Nucleus accumbens (tissue), 56 donors: ENCODE measurements at places on chromosomes 7 and 10.

GRCh38 chr10:105757302-105757701 is 1116.2 kb downstream of the SORCS3 start:
- no peak for DNase-seq

GRCh38 chr7:37205451-37205850 is 243.2 kb downstream of the ELMO1 start:
- DNase-seq, result no peak

- DNase-seq, result no peak
These were observed 326.3 kb downstream of the CCSER2 start for GRCh38 chr10:84654671-84655070.

DNA sequence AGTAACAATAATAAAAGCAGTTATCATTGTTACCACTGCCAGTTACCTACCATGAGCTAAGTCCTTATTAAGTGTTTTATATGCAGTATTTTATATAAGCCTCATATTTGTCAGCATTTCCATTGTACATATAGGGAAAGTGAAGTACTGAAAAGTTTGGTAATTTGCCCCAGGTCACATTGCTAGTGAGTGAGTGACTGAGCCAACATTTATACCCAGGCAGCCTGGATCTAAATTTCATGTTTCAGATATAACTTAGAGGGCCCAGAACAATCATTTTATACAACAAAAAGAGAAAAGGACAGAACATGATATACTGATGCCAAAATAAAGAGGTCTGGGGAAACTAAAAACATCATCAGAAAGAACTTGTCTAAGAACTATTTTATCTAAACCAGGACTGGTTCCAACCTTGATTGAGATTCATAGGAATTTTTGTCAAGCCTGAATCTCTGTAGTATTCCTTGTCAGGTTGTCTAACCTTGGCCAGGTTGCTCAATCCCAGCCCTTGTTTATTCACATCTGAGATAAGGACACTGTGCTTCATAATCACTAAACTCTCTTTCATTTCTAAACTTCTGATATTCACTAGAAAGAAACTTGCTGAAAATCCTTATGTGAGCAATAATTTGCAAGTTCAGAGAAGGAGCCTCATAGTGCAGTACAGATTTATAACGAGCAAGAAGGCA is 308.2 kb downstream of the IPMK start:
- DNase-seq, result no peak

DNA sequence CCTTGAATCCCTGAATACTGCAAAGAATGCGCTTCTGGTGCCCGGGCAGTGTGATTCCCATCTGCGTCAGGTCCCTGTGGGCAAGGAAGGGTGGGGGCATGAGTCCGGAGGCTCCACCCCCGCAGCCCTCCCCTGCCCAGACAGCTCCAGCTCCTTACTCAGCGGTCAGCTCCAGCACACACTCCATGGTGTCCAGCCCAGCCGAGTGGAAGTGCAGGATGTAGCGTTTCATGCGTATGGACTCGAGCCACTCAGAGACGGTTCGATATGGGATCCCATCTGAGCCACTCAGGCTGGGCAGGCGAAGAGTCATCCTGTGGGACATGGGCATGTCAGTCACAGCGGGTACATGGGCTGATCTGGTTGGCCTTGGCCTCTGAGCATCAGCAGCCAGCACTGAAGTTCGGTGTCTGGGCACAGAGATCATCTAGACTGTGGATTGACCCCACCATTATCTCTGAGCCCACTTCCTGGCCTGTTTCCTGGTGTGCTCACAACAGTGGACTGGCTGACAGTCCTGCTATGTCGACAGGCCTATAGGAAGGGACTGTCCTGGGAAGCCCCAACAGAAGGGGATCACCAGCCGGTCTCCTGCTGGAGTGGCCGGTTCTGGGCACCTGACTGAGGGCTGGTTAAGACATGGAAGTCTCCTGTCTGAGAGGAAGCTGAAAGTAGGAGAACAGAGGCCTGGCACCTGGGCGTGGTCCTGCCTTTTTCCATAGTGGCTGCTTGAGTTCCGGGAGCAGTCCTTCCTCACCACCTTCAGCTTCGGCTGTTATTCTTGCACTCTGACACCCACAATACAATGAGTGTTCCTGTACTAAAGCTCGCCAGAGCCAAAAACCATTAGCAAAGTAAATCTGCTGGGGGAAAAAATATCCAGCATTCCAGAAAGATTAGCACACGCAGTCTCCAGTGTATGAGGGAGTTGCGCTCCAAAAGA is 10.6 kb downstream of the ZYX start:
- DNase-seq, result no peak

GRCh38 chr7:6706666-6707407 is at the start of gene ZNF12:
Gene ZNF12, minus strand, starts transcription at chr7:6706947. Its CDS starts 1,774 bp downstream, at chr7:6705173.
- peak; percentile 92 for DNase-seq

DNA sequence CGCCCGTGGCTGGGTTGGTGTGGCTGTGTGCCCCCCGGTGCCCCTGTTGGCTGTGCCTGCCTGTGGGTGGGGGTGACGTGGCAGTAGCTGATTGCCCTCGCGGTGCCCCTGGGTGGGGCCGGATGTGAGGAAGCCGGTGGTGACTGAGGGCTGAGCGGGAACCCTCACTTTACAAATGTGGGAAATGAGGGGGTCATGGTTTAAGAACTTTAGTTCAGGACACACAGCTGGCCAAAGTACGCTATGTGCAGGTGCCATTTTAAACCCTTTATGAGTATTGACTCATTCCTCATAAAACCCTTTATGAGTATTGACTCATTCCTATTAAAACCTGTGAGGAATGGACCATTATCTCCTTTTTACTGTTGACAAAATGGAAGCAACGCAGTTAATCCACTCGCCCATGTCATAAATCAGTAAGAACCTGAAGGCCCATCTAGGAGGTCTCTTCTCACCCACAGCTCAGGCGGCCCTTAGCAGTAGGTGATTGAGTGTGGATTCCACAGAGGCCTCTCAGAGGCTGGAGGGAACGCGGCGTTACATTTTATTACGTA is 290.1 kb upstream of the COBL start:
- no peak for DNase-seq

DNA sequence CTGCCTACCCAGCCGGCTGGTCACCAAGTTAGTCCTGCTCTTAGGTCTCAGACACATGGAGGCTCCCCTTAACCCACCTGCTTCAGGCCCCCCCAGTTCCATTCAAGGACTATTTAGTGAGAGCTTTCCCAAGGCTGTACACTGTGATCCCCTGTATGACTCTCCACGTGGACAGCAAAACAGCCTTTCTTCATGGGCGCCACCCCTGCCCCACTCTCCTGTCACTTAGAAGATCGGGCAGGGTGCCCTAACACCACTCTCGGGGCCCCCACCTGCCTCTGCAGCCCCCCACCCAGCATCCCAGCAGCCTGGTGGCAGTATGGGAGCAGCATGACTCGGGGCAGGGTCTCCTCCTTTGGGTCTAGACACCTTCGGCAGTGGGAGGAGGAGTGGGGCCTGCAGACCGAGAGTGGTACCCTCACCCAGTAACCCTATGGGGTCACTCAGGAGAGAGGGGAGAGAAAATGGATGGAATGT is 116.6 kb downstream of the PTPN20 start:
- no peak for DNase-seq

GRCh38 chr7:21412410-21412851 is 15.5 kb upstream of the SP4 start:
- no peak for DNase-seq

GRCh38 chr7:29332042-29332811 is 137.7 kb downstream of the CHN2 start:
- no peak for DNase-seq

DNA sequence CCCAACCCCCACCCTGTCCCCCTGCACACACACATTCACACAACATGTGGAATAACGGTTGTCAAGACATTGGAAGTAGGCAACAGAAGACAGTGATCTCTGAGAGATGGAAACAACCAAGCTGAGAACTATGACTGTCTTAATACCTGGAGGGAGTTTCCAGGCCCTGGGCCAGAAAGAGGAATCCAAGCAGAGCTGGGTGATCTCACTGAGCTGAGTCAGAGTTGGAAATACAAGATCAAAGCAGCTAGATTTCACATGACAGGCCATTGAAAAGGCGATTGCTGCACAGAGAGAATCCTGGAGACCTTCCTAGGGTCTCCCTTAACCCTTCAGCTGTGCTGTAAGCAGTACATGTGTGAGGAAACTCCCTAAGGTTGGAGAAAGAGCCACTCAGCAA is 165.8 kb upstream of the PRSS1 start:
- no peak for DNase-seq

DNA sequence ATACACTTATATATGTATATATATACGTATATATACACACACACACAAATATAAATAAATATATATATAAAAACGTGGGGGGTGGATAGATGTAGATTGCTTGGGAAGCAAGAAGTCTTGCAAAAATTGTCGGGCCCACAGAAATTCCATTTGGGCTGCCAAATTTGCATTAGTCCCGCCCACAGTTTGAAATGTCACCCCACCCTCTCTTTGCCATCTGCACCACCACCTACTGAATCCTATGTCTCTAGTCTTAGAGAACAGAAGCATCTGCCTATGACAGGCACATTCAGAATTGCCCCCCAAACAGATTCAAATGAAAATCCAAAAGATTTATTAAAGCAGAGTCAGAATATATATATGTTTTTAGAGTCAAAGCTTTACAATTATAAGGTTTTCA is 25.6 kb upstream of the CACNA2D1 start:
- DNase-seq, result no peak

DNA sequence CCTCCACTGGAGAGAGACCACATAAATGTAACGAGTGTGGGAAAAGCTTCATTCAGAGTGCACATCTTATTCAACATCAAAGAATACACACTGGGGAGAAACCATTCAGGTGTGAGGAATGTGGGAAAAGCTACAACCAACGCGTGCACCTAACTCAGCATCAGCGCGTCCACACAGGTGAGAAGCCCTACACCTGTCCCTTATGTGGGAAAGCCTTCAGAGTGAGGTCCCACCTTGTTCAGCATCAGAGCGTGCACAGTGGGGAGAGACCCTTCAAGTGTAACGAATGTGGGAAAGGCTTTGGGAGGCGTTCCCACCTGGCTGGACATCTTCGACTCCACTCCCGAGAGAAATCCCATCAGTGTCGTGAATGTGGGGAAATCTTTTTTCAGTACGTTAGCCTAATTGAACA is 20.6 kb downstream of the FAM200A start:
- DNase-seq, result no peak

- no peak for DNase-seq
These were observed 56.6 kb upstream of the TARP start for GRCh38 chr7:38330039-38330438.
